Activated CD4-positive, alpha-beta T cell treated with anti-CD3 and anti-CD28 coated beads, Interleukin-2, amount 50 U/mL, for 48 hours (primary cell): ENCODE measurements at places on chromosomes 3 and 15.

GRCh38 chr3:182028081-182028480, 316.4 kb downstream of the SOX2 start:
- no peak for DNase-seq

- DNase-seq, result no peak
These were observed 4.4 kb downstream of the ALPK3 start for GRCh38 chr15:84821501-84822021.

DNA sequence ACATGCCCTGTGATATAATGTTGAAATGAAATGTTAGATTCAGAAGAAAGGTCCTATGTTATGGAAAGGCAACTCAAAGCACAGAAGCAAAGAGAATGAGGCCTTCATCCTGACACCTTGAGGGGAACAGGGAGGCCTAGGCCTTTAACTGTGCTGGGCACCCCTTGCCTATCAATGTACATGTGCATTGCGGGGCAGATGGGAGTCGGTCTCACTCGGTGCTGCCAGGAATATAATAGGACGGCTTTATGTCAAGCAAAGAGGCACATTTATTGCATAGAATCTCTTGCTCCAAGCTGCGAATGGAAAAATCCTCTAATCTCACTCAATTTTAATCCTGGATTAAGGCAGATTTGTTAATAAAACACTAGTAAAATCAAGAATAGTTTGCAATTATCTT, 301.0 kb upstream of the SOX14 start:
- no peak for DNase-seq

DNA sequence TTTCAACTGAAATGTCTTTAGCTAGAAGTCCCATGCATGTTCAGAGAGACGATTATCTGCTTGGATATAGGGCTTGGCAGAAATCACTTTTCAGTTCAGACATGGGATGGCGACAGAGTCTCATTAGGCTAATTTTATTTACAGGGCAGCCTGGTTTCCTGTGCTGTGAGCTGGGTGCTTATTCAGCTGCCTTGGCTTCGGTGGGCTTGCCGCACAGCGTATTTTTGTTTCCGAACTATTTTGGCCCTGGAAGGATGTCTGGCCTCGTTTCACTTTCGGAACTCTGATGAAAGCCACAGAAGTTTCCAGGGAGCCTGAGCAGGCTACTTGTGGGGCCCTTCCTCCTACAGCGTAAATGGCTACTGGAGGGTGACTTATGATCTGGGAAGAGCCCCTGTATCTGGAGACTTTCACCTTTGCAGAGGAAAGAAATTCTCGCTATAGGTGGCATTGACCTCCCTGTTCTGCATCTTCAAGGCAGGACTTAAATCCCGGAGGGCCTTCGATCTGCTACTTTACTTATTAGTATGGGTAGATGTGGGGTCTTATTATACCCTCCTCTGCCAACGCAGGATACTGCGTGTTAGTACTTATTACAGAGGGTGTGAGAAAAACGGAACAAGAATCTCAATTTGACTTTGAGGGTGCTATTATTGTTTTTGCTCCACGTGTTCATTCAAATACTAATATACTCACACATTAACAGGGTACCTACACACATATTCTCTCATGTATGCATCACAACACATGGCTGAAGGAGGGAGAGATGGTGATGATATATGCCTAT, 364.0 kb upstream of the RBMS3 start:
- peak; percentile 2 for DNase-seq

GRCh38 chr3:123161167-123161566, 40.6 kb upstream of the SEC22A start:
- no peak for DNase-seq

DNA sequence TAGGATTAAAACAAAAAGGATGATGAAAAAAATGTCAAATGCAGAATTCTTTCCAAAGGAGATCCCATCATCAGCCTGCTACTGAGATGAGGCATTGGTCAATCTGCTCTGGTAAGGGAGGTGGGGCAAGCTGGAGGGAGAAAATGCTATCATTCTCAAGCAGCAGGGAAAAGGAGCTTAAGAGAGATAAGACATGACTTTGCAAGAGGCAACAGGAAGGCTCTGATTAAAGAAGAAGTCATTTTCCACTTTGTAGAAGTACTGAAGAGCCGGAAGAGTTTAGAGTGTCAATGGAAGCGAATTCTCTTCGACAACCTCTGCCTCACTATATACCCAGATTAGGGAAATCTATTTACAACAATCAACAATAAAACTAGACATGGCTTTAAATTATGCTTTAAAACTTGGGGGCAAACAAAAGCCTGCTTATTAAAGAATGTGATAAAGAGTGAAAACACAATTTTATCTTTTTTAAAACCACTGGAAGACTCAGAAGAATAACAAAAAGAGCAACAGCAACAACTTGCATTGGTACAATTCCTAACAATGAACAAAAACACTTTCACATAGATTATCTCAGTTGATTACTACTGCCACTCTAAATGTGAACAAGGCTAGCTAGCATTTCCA, 81.8 kb upstream of the NANOGP8 start:
- no peak for DNase-seq

DNA sequence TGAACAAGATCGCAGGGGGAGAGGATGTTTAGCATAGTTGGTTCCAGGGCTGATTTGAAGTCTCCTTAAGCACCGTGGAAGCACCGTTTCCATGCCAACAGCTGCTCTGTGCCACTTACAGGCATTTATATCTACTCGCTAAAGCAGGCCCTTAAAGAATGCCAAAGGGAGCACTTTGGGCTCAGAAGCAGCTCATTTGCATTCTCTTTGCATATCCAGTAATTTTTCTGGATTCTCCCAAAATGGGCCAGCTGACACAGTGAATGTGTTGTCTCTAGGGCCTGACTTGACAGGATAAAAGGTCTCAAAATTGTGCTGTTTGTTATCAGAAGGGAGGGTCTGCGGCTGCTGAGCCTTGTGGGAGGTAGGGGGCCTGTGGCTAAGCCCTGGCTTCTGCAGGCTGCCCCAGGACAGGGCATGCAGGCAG, 138.6 kb downstream of the FBLN2 start:
- no peak for DNase-seq

- DNase-seq, result no peak
These were observed 16.3 kb downstream of the CACNA2D2 start for GRCh38 chr3:50487181-50487580.

GRCh38 chr3:150074697-150075416, 104.2 kb upstream of the PFN2 start:
- no peak for DNase-seq

GRCh38 chr15:95459273-95459672, 871.2 kb upstream of the NR2F2 start:
- DNase-seq, result no peak

DNA sequence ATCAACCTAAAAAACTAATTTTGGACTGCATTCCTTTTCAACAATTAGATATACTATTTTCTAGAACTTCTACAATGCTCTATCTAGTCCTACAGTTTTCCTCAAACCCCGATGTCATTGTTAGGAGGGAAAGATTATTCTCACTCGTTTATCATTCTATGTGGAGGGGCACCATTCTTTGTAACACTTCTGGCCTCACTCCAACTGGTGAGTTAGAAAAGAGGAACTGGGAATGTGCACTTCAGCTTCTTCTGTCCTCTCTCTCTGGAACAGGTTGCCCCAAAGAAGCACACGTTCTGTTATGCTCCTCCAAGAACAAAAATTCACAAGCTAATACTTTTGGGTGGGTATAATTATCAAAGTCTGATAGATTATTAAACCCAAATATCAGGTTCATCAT, 137.9 kb downstream of the UACA start:
- DNase-seq, result no peak

DNA sequence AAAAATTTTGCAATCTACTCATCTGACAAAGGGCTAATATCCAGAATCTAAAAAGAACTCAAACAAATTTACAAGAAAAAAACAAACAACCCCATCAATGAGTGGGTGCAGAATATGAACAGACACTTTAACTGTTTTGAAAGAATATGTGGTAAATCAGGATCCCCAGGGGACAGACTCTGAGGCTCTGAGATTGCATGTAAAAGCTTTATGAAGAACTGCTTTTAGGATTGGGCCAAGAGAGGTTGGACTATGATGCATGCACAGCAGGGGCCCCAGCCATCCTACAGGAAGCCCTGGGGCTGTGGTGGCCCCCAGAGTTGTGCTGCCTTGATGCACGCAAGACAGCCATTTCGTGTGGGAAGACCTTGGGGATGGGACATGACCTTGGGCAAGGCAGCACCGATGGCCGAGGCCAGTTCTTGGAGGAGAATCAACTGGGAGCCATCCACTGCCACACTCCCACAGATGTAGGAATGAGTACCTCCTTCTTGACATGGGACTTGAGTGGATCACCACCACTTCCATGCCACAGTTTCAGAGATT, 298.1 kb upstream of the THBS1 start:
- no peak for DNase-seq

- DNase-seq, result no peak
These were observed 39.4 kb upstream of the TBL1XR1 start for GRCh38 chr3:177236704-177237103.

DNA sequence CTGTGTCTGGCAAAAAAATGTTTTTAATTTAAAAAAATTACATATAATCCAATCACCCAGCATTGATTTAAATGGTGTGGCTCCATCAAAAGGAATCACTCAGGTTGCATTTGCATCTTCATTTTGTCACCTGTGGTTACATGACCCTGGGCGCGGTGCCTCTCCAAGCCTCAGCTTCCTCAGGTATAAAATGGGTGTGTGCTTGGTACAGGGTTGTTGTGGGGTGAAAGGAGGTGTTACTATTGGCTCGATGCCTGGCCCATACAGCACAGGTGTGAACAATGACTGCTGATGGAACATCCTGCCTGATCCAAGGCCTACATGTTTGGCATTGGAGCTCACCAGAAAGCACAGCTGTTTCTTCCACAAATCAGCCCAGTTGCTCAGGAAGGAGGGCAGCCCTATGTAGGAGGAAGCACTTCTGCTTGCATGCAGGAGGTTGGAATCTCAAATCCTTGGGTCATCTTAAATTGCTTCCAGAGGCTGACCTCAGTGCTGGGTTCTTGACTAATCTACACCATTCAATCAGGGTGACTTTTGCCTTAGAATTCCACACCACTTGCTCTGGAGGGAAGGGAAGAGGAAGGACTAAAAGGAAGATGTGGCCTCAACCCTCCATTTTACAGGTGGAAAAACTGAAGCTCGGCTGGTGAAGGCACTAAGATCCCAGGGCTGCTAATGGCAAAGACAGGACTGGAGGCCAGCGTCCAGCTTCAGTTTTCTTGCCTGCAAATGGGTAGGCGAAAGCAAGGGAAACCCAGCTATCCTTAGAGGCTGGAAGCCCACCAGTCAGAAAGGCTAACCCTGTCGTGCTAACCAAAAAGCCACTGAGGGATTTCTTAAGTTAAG, 31.7 kb downstream of the BHLHE40 start:
- no peak for DNase-seq

DNA sequence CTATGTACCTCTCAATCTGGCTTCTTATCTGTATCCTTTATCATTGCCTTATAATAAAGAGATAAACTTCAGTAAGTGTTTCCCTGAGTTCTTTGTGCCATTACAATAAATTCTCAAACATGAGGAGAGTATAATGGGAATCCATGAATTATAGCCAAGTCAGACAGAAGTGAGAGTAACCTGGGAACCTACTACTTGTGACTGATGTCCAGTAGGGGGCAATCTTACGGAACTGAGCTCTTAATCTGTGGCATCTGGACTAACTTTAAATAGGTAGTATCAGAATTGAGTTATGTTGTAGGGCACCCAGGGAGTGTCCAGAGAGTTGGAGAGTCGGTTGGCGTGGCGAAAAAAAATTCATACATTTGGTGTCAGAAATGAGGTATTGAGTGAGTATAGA, 542.6 kb downstream of the ZBBX start:
- DNase-seq, result no peak

GRCh38 chr3:24605511-24606028, 110.9 kb upstream of the THRB start:
- DNase-seq, result no peak

DNA sequence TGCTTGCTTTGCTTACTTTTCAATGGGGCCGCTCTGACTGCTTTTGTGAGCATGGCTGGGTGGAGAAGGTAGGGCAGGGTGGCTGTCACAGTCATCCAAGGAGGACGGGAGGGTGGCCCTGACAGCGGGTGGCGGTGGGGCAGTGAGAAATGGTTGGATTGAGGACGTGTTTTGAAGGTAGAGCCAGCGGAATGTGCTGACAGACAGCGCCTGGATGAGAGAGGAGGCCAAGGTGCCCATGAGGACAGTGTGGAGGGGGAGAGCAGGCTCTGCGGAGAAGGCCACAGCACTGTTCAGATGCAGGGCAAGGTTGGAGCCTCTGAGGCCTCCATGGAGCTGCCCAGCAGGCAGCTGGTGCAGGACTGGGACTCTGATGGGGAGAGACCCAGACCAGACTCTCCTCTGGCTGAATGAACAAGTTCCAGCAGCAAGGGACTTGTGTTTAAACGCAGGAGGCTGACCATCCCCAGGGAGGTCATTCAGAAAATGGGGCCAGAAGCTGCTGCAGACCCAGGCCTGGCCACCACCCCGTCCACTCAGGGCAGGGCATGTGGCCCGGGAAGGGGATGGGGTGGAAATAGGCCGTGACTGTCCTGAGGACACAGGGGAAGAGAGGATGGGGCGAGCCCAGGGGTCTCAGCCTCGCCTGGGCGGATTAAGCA, 120.3 kb upstream of the PRR20G start:
- no peak for DNase-seq

DNA sequence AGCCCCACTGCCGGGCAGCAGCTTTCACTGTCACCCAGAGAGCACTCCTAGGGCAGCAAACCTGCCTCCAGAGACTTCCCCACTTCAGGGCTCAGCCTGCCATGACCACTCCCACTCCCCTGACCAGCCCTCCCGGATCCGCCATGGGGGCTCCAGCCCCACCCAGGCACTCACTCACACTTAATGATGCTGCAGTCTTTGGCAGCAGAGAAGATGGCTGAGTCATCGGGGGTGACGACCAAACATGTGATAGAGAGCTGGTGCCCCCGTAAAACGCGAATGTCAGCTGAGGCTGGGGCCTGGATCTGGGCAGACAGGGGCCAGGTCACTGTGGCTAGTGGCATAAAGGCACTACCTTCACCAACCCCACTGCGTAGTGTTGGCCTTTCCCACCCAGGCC, 4.7 kb downstream of the RRP9 start:
- DNase-seq, result no peak

DNA sequence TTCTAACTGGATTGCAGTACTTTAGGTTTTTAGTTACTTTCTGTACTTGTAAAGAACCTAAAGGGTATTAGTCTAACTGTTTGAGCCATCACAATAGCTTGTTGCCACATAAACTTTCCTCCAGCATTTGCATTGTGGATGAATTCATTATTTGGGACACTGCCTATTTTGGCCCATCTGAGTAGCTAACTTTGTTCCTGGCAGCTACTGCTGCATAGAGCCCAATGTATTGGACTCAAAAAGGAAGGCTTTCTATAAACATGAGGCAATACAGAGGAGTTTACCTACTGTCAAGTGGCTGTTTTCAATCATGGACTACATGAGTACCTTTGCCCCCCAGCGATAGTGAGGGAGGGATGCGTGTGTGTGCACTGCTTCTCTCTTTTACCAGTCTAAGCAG, 1.9 kb downstream of the ROBO2 start:
- no peak for DNase-seq

DNA sequence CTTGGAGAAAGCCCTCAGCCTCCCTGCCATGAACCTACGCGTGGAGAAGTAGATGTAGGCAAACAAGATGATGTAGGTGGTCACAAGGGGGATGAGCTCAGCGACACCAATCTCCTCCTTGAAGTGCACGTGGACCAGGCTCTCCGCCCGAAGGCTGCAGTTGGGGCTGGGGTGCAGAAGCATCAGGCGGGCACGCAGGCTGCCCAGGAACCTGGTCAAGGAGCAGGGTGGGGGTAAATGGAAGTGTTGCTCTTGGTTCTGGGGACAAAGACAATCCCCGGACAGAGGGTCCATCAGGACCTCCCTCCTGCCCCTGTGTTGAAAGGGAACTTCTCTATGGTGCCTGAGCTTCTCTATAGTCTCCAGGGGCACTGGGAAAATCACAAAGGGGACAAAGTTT, 45.1 kb downstream of the PTPN23 start:
- no peak for DNase-seq

GRCh38 chr3:194474675-194475074, 12.1 kb downstream of the ATP13A3 start:
- no peak for DNase-seq
